ENCODE measurements at places on chromosomes 6 and 20.

- DNase-seq: no peak
Observed at GRCh38 chr6:90190752-90191395, 105.8 kb downstream of the BACH2 start.

DNA sequence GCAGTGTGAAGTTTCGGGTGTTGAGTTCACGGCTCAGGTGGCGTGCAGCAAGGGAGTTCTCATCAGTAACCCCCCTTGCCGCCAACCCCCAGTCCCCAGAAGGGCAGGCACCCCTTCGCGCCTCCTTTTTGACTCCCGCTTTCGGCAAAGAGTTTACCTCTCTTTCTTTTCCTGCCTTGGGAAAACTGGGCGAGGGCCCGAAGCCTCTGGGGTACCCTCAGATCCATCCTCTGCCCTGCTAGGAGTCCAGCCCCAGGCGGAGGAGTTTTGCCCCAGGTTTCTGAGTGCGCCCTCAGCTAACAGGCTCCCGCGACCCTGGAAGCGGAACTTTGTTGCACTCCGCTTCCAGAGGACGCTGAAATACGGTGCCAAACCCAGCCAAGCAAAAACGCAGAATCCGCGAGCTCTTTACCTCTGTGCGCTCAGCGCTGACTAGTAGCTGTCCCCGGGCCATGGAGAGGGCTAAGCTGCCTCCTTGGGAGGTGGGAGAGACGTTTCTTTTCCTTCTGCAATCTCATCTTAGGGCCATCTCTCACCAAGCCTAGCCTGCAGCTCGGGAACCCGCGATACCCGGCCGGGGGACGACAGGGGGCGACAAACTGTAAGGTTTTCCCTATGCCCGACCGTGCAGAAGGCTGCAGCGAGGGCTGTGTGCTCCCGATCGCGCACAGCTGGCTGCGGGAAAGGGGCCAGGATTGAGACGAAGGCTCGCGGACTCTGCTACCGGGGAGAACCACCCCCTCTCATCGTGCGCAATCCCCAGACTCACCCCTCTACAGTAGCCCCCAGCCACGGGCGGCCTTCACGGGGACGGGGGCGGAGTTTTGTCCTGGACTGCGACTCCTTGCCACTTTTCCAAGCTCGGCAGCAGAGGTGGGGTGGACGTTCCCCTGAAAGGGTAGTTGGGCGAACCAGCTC is 2.7 kb upstream of the PAX1 start:
- DNase-seq: peak; percentile 77

GRCh38 chr6:27957516-27957915 is 475 bp downstream of the OR2B6 start:
- no peak for DNase-seq

DNA sequence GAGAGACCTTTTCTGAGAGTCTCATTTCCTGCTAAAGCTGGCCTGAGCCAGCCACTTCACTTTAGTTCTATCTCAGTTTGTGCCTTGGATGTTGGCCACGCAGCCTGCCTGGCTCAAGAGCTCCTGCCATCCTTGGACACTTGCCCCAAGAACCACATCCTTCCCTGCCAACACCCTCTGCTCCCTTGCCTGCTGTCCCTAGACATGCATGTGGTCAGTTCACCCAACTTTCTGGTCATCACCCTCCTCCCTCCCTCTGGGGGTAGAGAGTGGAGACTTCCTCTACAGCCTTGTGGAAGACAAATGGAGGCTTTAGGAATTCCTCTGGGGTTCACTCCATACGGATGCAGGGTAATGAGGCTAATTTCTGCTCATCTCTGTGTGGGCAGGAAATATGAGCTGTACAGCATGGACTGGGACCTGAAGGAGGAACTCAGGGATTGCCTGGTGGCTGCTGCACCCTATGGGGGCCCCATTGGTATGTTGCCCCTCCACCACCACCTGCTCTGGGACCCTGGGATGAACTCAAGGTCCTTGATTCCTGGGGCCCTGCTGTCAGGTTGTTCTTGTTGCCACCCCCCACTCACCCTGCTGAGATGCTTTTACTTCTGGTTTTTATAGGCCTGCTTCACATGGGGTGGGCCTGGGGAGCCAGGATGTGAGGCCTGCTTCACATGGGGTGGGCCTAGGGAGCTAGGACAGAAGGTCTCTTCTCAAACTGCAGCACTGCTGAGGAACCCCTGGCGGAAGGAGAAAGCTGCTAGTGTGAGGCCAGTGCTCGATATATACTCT is 13.8 kb upstream of the PTPRA start:
- DNase-seq: no peak

- no peak for DNase-seq
Observed at GRCh38 chr20:47050996-47051395, 156.4 kb downstream of the EYA2 start.

DNA sequence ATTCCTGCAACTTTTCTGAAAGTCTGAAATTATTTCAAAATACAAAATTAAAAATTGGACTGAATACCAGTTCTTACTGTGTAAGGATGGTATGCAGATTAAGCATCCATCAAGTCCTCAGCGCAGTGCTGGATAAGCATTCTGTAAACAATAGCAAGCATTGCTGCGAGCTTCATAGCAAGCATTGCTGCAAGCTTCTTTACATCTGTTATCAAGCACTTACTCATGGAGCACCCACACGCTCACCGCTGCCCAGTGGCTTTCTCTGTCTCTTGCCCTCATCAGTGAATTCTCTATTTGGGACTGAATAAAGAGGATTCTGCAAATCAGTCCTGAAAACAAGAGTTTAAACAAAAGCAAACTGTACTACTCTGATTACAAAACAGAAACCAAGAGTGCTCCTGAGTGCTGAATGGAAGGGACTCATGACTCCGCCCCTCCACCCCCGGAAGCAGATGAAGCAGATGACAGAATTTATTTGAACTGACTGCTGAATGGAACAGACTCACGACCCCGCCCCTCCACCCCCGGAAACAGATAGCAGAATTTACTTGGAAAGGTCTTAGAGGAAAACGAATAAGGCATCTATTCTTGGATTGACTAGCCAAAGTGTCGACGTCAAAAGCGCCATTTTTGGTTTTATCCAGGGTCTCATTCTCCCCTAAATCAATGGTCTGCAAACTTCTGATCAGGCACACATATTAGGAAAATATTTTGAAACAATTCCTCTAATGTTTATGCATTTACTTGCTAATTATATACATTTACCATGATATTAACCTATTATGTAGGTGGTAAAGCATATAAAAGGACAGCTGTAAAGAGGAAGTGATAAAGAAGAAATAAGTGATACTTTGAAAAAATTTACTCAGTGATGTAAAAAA is 22.1 kb upstream of the EYA2 start:
- no peak for DNase-seq

- peak; percentile 56 for DNase-seq
Observed at GRCh38 chr6:42774201-42774600, 7.7 kb upstream of the BICRAL start.

- DNase-seq: peak; percentile 15
Observed at GRCh38 chr20:35146299-35146919, 727 bp downstream of the EDEM2 start.

Data from activated naive CD4-positive, alpha-beta T cell treated with anti-CD3 and anti-CD28 coated beads, Interleukin-2, amount 50 U/mL, for 72 hours (primary cell).